ENCODE measurements at places on chromosomes 2 and 18.

GRCh38 chr18:39620551-39621168, 2055.1 kb upstream of the CELF4 start:
- no peaks in the 10 kb centered on the region for H3K27me3 ChIP-seq
- H3K36me3 ChIP-seq: no peaks in the 10 kb centered on the region
- H3K4me3 ChIP-seq: no peak overlapping the region

- no peak overlapping the region for H3K4me3 ChIP-seq
- peak; percentile 34 for DNase-seq
- peaks cover 4% of the 10 kb centered on the region for H3K4me1 ChIP-seq
- no peaks in the 10 kb centered on the region for H3K27me3 ChIP-seq
- no peak overlapping the region for H3K27ac ChIP-seq
- no peaks in the 10 kb centered on the region for H3K36me3 ChIP-seq
Observed at GRCh38 chr18:45106331-45106774, 425.7 kb downstream of the SETBP1 start.

DNA sequence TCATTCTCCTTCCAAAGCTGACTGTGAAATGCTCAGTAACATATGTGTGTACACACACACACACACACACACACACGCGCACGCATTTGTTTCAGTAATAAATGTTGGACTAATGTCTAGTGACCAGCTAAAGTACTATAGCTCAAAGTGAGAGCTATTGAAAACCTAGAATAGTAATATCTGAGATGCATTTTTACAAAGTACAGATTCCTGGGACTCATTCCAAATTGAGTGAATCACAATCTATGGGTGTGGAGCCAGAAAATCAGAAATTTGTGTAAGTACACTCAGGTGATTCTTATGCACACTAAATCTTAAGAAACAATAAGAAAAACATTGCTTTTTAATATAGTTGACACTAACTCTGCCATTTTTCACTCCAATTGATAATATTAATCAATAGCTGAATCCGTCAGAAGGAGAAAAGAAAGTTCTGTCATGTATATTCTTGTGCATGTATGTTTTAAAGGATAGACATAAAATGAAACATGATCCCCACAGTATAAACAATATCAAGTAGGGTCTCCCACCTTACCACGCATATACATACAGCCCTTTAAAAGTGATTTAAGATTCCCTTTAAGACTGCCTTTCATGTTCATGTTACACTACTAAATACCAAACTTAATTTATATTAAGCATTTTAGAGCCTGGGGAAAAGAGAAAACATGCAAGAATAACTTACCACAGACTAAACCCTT, 123.5 kb downstream of the ATAD2B start:
- H3K4me1 ChIP-seq: no peaks in the 10 kb centered on the region
- no peaks in the 10 kb centered on the region for H3K27me3 ChIP-seq
- H3K4me3 ChIP-seq: no peak overlapping the region
- no peak overlapping the region for H3K27ac ChIP-seq
- no peak for DNase-seq

GRCh38 chr2:134314202-134314601, 60.3 kb downstream of the MGAT5 start:
- no peak overlapping the region for H3K27ac ChIP-seq
- peaks cover 5% of the 10 kb centered on the region for H3K4me1 ChIP-seq

- no peaks in the 10 kb centered on the region for H3K4me1 ChIP-seq
- H3K27me3 ChIP-seq: no peaks in the 10 kb centered on the region
- peaks cover 80% of the 10 kb centered on the region for H3K36me3 ChIP-seq
Observed at GRCh38 chr2:131050896-131051295, 42.4 kb downstream of the FAM168B start.

- no peak overlapping the region for H3K27ac ChIP-seq
- no peaks in the 10 kb centered on the region for H3K27me3 ChIP-seq
- DNase-seq: no peak
- H3K36me3 ChIP-seq: no peaks in the 10 kb centered on the region
Observed at GRCh38 chr18:75054611-75055010, 154.3 kb downstream of the PTGR3 start.

GRCh38 chr2:151959238-151959637, 131.0 kb upstream of the ARL5A start:
- H3K4me1 ChIP-seq: no peaks in the 10 kb centered on the region
- H3K36me3 ChIP-seq: no peaks in the 10 kb centered on the region
- no peak for DNase-seq
- no peak overlapping the region for H3K27ac ChIP-seq
- H3K4me3 ChIP-seq: no peak overlapping the region

Measured in small intestine (tissue), 16 donors.